Glomerular endothelial cell (primary cell): ENCODE measurements at places on chromosomes 16 and 17. TPM values are rescaled to one million over a fixed set of nuclear protein-coding genes. Genes with fewer than 3 reads are reported as not detected.

DNA sequence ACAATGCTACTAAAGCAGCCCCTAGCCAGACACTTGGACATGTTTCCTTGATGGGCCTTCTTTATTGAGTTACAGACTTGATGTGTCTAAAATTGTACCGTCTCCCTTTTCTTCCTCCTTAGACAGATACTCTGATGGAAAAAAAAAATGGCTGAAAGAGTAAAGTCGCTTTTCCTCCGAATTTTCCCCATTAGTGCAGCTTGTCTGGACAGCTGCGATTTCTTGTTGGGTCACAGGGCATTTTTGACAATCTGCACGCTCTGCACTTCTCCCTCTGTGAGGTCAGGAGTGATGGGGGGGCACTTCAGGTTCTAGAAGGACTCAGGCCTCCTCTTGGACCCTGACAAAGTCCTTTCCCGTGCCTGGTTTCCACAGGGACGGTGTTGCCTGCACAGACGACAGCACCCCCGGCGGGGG, 968 bp upstream of the PRKAR1A start:
- no peak for DNase-seq

DNA sequence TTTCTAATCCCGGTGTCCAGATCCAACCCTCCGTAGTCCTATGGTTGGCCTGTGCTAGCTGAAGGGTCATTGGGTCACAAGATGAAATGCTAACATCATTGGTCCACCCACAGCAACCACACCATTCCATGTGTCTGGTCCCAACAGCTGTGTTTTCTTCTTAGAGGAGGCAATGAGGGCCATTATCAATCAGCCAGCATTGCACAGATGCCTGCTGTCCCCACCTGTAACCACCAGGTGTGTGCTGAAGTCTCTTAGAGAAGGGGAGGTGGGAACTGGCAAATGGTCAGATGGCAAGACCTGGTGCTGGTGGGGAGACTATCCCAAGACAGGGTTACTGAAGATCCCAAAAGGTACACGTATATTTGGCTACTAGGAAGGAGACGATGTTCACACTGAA, 37.4 kb downstream of the HIC1 start:
- no peak for DNase-seq

DNA sequence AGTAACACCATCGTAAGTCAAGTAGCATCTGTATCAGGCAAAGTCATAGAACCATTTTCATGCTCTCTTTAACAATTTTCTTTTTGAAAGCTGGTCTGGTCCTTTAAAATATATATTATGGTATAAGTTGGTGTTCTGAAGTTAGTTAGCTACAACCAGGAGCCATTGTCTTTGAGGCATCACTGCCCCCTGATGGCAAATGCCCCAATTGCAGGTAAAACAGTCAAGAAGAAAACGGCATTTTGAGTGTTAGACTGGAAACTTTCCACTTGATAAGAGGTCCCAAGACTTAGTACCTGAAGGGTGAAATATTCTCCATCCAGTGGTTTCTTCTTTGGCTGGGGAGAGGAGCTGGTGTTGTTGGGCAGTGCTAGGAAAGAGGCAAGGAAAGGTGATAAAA, 14.1 kb downstream of the TP53 start:
- no peak for DNase-seq

DNA sequence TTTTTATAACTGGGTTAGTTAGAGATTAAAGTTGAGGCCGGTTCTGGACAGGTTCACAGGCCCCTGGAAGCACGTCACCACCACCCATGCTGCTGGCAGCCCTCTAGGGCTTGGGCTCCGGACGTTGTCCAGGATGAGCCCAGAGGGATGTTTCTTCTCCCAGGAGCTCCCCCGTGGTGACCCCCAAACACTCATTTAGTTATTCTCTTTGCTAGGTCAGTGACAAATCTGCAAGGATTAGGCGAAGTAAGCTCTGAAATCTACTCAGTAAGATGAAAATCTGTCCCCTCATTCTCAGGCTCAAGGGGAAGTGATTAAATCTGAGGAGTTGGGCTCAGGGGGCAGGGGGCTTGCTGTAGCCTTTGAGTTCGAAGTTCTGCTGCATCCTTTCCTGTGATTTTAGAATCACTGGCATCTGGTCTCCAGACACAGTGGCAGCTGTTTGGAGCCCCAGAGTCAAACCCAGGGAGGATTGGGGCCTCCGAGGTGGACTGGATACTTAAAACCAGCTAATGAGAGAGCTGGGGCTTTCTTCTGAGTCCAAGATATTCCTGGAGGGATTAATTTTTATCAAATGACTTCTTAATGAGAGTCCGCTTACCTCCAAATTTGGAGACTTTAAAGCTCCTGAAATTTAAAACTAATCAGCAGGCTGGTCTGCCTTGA, 49.2 kb upstream of the HS3ST2 start:
- DNase-seq, result no peak

- no peak for DNase-seq
These were observed 120.4 kb downstream of the CHD9NB start for GRCh38 chr16:52932321-52932720.

GRCh38 chr17:74160656-74161502, 42.6 kb upstream of the RPL38 start:
- no peak for DNase-seq

Gene TBC1D16
- 30.5 and 35.8 TPM in 2 replicates for total RNA-seq

Gene METTL2A
- total RNA-seq, result 14.4 and 16.2 TPM in 2 replicates

Gene SCIMP
- total RNA-seq, result not detected in 2 replicates

DNA sequence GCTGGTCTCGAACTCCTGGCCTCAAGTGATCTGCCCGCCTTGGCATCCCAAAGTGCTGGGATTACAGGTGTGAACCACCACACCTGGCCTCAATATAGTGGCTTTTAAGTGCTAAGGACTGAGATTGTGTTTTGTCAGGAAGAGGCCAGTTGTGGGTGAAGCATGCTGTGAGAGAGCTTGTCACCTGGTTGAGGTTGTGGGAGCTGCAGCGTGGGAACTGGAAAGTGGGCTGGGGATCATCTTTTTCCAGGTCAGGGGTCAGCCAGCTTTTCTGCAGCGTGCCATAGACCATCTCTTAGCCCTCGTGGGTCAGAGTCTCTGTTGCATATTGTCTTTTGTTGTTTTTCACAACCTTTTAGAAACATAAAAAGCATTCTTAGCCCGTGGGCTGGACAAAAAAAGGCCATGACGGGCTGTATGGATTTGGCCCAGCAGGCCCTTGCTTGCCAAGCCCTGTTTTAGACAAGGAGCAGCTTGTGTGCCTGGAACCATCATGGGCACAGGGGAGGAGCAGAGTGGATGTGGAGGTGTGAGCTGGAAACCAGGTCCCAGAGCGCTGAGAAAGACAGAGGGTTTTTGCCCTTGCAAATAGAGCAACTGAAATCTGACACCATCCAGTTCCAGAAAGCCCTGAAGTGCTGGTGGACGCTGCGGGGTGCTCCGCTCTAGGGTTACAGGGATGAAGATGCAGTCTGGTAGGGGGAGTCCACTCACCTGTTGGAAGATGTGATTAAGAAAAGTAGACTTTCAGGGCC, 5.5 kb downstream of the BIRC5 start:
- DNase-seq, result no peak

Gene NPIPB9
- 0.92 and 2.0 TPM in 2 replicates for total RNA-seq

DNA sequence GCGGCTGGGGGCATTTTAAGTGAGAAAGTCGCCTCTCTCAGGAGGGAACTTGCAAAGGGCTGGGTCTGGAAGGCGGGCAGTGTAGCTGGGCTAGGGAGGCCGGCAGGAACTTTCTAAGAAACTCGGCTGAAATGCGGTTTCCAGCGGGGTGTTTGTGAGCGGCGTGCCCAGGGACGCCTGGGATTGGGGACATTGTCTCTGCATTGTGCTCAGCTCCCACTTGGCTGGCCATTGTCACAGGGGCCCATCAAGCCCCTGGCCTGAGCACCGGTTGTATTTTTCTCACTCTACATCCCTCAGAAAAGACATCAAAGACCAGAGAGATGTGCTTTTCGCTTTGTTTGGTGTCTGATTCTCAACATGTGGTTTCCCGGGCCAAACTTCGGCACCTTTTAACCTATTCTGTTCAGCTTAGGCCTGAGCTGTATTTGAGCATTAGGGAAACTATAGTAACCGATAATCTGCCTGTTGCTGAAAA, 291.1 kb upstream of the IRX3 start:
- DNase-seq, result no peak

- DNase-seq, result no peak
These were observed 59.0 kb downstream of the ELAC2 start for GRCh38 chr17:12958786-12959185.

GRCh38 chr16:11586378-11586855, 302 bp downstream of the LITAF start:
- no peak for DNase-seq
